ENCODE measurements at places on chromosomes 5 and 9.
A peak's percentile ranks its signal among the peaks of the same experiment; 100 is the strongest.

GRCh38 chr9:19642256-19642655 lies 146.6 kb downstream of the SLC24A2 start:
- no peak for DNase-seq

DNA sequence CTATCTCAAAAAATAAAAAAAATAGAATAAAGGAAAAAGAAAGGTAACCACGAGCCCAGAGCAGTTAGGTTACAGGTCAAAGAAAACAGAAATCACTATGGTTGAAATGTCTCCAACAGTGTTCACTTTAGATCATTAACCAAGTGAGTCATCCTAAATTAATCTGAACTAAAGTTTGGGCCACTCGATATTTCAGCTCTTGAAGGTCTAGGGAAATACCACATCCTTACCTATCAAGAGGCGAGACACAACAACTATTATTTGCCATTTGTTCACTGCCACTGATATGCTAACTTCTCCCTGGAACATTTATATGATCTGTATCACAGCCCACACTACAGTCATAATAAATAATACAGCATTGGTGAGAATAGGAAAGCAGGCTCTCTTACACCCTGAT lies 111.3 kb upstream of the NR5A1 start:
- no peak for DNase-seq

DNA sequence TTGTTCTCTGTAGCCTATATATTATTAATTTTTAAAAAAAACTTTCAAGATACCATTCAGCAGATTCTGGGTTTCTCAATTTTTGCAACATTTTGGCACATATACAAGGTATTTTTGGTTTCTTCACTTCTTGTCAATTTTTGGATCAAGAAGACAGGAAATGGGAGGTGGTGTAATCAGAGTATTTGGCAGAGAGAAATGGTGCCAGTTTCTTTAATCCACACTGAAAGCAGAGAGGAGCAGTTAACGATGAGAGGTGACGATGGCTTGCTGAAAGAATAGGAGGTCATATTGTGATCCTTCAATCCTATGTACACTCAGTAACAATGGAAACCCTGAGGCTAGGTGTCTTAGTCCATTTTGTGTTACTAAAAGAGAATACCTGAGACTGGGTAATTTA lies 16.4 kb downstream of the NNT start:
- DNase-seq, result no peak

DNA sequence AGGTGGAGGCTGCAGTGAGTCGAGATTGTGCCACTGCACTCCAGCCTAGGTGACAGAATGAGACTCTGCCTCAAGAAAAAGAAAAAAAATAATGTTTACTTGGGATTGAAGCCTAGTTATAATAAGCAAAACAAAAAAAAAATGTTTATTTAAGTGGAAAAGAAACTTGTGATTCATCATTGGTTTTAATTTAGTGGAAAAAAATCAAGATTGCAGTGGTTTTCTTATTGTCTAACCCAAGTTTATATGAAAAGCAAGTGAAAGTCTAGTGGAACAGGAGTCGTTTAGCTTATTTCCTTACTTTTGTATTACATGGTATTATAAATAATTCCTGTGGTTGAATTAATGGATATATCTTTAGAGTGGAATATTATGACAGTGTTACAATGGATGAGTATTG lies 8.4 kb downstream of the CNOT8 start:
- no peak for DNase-seq

DNA sequence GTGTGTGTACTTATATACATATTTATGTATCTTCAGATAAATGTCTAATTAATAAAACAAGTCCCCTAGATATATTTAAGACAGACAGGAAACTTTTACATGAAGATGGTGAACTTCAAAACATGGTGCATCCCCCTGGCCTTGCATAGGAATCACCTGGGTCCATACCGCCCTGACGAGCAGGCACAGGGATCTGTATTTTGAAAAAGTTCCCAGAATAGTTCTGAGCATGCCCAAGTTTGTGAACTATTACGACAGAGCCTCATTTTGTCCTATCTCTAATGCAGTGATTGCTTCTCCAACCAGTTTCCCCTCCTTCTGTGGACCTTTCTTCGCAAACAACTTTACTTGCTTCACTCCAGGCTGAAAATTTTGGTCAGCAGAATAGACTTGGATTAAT lies 98.1 kb downstream of the APBA1 start:
- DNase-seq, result no peak

GRCh38 chr9:119255116-119255515 lies 114.1 kb downstream of the BRINP1 start:
- DNase-seq, result no peak

- DNase-seq, result no peak
These were observed 85.8 kb downstream of the LPAR1 start for GRCh38 chr9:110952540-110952859.

DNA sequence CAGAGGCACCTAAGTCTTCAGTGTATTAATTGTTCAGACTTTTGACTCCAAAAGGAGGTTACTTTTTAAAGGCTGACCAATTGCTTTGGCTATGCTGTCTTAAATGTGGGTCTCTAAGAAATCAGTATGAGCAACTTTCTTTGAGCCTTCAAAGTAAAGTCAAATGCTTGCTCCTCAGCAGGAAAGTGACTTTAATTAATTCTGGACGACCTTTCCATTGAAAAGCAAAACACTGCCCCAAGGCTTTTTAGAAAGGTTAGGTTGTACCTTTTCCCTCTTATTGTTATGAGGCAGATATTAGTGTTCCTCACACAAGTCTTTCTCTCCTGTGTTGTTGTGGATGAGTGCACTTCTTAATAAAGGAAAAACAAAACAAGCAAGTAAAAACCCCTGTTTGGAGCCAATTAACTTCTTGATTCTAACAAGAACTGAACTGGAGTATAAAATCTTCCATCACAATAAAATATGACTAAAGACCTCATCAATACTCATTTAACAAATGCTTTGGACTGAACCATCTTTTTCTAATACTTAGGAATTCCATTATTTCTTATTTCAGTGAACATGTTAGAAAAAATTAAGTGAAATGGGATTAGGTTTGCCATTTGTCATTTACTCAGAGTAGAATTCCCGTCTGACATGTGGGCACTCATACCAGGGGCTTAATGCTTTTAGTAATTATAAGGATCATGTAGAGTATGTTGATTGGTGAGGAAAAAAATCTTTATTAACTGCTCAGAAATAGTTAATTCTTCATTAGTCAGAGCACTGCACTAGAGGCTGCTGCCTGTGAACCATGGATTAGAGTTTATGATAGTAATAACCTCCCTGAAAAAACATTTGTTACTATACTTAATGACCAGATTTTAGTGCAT lies 159.1 kb upstream of the ZNF608 start:
- no peak for DNase-seq

- no peak for DNase-seq
These were observed 205.6 kb upstream of the GDNF start for GRCh38 chr5:38045446-38045845.

GRCh38 chr5:123916345-123917121 lies 404.6 kb downstream of the CSNK1G3 start:
- DNase-seq, result no peak

GRCh38 chr9:76677481-76678055 lies 86.7 kb upstream of the PCA3 start:
- no peak for DNase-seq

- DNase-seq, result no peak
These were observed 8.1 kb upstream of the DAB2 start for GRCh38 chr5:39432696-39433530.

DNA sequence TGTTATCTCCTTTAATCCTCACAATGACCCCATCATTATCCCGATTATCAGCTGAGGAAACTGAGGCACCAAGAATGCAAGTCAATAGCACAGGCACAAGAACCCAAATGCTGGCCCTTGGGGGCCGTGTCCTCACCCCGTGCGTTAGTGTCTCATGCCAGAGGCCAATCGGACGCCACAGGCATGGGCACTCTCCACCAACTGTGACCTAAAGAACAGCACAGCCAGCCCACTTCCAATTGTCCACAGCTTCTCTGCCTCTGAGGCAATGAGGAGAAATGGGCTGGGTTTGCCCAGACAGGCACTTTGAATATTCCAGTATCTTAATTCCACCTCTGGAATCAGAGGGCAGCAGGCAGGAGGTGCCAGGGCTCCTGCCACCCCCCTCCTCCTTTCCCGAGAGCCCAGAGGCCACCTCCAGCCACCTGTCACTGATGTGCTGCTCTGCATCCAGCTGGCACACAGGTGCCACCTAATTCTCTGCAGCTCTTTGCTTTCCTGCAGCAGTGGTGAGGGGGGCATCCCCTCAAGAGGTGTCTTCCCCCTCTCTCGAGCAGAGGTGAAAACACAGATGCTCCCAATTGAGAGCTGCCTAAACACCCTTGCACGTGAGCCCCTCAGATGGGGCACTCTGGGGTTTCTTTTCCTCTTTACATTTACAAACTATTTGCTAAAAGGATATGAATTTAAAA lies 107.5 kb downstream of the ROR2 start:
- DNase-seq, result no peak

GRCh38 chr9:14326264-14326826 lies 12.4 kb upstream of the NFIB start:
- DNase-seq, result no peak

DNA sequence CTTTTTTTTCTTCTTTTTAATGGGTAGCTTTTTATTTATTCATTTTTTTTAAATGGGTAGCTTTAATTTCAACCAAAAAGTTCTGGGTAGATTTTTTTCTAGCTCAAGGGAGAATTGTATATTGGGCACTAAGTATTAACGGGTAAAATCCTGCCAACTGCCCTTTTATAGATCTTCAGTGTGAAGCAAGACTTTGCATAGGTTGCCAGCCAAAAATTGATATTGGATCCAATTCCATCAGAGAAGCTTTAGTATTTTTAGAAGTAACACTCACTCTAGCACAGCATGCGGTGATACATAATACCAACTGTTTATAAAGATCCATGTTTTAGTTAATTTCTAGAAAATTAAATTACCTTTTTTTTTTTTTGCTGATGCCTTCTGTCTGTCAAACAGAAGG lies 49.8 kb downstream of the SH3GL2 start:
- no peak for DNase-seq

DNA sequence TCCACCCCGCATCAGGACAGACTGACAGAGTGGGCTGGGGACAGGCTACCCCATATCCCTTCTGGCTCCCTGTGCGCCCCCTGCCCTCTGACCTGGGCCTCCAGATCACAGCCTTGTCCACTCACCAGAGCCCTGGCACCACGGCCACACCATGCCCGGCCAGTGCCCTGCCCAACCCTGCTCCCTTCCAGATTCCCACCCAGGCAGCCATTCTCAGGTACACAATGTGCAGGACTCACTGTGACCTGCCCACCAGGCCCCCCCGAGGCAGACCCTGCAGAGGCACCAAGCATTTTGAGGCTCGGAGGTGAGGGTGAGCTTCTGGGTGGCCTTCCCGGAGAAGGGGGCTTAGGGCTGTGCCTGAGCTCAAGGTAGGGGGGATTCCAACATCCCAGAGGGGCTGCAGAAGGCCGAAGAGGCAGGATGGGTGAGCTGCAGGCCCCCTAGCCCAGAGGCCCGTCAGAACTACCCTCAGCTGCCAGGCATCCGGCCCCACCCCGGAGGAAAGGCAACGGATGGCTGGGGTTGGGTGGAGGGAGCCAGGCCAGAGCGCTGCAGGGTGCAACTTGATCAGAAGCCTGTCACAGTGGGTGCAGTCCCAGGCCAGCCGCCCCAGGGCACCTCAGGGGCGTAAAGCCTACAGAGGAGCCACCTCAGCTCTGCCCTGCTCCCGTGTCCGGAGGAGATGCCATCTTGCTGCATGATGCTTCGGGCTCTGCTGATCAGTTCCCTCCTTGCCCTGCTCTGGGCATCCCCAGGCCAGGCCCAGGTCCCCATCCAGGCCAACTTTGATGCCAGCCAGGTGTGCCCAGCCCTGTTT lies at the start of gene LCNL1:
Gene LCNL1 (plus strand): TSS at position 762 of the 820 bp plus-strand sequence. CDS start 594 bp downstream, outside the sequence.
- DNase-seq, result no peak

DNA sequence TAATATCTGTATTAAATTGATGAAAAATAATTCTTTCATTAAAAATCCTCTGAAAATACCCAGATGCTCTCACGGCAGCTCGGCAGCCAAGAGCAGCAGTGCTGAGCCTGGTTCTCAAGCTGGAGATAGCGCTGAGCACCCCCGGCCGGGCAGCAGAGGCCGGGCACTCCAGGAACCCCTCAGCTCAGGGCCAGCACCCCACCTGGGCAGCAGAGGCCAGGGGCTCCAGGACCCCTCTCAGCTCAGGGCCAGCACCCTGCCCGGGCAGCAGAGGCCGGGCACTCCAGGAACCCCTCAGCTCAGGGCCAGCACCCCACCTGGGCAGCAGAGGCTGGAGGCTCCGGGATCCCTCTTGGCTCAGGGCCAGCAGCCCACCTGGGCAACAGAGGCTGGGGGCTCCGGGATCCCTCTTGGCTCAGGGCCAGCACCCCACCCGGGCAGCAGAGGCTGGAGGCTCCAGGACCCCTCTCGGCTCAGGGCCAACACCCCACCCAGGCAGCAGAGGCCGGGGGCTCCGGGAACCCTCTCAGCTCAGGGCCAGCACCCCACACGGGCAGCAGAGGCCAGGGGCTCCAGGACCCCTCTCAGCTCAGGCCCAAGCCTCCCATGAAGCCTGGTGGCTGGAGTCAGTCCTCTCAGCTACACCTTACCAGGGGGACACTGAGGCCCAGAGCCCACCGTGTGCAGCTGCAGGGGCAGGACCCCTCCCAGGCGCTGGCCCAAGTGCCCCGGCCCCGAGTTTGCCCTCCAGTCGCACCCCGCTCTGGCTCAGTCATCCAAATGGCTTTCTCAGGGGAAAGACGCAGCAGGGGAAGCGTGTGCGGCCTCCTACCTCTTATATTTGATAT lies 21.7 kb downstream of the CLPTM1L start:
- DNase-seq, result no peak

GRCh38 chr5:52922384-52922783 lies 66.8 kb upstream of the ITGA2 start:
- peak; percentile 25 for DNase-seq

- no peak for DNase-seq
These were observed 1.8 kb upstream of the ENTPD2 start for GRCh38 chr9:137055385-137056364.

DNA sequence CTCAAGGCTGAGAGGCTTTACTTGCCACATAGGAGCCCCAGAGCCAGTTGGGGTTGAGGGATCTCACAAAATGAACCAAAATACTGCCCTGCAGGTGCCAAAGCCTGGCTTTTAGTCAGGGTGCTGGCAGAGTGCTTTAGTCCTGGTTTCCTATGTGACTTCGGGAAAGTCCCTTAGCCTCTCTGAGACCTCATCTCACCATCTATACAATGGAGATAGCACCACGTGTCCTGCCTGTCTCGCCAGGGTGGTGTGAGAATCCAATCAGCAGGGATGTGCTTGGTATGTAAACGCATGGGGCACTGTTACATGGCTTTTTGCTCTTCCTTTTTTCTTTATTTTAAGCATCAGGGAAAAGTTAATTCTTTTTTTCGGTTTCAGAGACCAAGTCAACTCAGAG lies 68.3 kb downstream of the SHB start:
- DNase-seq, result no peak

DNA sequence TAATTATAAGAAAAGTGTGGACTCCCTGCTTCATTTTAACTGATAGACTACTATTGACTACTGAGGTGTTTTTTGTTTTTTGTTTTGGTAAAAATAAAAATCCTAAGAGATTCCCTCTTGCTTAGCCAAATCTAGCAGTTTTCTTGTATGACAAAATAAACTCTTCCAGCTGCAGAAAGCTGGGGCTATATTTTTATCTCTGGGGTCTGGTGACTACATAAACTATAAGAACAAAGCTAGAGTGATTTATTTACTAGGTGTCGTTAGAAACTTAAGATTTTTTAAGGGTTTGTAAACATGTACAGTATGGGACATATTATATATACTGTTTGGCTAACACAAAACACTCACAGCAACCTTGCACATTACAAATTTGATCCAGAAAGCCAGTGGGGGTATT lies 467.4 kb upstream of the MPDZ start:
- DNase-seq, result no peak

All from iPS DF 19.7 (cell line).